ENCODE measurements at places on chromosomes 3 and 15. TPM values are rescaled to one million over a fixed set of nuclear protein-coding genes. Genes with fewer than 3 reads are reported as not detected.

LCMT2 gene
- 7.5 TPM for total RNA-seq

CCR1 gene
- total RNA-seq, result not detected

PARL gene
- 64.6 TPM for total RNA-seq

SNX22 gene
- 0.74 TPM for total RNA-seq

AGBL1 gene
- not detected for total RNA-seq

FAM107A gene
- total RNA-seq, result 0.13 TPM

FBXW12 gene
- not detected for total RNA-seq

FBLN2 gene
- 2.1 TPM for total RNA-seq

GABRB3 gene
- 76.9 TPM for total RNA-seq
